Left renal pelvis (tissue), 4 donors: ENCODE measurements at places on chromosomes 13 and 19. TPM values are rescaled to one million over a fixed set of nuclear protein-coding genes. Genes with fewer than 3 reads are reported as not detected.

DNA sequence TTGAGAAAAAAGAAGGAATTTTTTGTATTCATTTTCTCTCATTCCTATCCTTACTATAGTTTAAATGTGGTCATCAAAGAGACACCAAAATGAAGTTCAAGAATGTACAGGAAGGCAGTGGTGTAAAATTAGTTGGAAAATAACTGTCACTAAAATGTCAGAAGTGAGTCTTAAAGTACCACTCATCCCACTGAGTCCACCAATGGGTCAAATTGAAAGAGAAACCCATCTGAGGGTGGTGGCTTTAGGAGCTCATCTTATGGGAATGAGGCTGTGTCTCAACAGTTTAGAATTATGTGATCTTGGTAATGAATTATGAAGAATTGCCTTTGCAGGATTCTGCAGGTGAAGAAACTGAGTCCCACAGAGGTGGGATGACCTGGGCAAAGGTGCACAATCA is 403.5 kb downstream of the FGF9 start:
- no peak for DNase-seq

DNA sequence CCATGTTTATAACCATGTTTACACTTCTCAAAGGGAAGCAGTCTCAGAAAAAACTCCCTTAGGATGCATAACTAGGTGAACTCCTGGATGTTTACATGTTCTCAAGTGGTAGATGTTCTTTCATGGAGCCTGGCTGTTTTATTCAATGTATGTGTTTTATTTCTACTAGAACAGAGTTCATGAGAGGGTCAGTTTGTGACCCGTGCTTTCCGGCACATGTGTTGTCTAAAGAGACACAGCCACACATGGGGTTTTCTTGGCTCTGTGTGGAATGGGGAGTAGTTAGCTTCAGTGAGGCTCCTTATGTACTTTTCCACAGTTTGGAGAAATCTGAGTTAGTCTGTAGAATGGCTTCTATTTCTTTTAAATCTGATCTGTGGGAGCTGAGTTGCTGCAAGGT is 60.9 kb downstream of the ATP8A2 start:
- DNase-seq: peak; percentile 44

GRCh38 chr13:48783181-48783630 is 129.5 kb downstream of the CYSLTR2 start:
- DNase-seq: no peak

- DNase-seq: no peak
Observed at GRCh38 chr13:70703755-70704154, 595.5 kb upstream of the KLHL1 start.

GRCh38 chr13:114076329-114077090 is 55.9 kb downstream of the RASA3 start:
- no peak for DNase-seq

DNA sequence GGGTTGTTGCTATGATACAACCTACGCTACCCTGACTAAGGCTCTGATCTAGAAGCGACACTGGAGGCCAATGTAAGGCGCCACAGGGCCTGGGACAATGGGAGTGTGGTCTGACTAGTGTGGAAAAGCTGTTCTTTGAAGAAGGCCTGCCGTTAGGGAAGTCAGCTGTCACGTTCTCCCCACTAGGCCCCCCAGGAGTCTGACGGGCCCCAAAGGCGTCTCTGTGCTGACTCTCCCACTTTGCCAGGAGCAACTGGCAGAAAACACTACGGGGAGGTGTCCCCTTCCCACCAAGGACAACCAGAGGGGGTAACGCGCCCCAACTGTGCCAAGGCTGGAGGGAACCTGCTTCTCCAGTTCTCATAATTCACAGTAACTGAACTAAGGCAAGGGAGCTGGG is 25.3 kb upstream of the EIF3G start:
- no peak for DNase-seq

SOX1 gene
- polyA plus RNA-seq: not detected

GRCh38 chr19:33528404-33528803 is 6.8 kb upstream of the PEPD start:
- no peak for DNase-seq

GRCh38 chr13:20495087-20496023 is 30.3 kb downstream of the CRYL1 start:
- DNase-seq: no peak

GPR12 gene
- polyA plus RNA-seq: 0.11 TPM

KPNA3 gene
- polyA plus RNA-seq: 41.8 TPM

GRCh38 chr13:26680572-26680971 is 80.0 kb downstream of the GPR12 start:
- no peak for DNase-seq

ICAM5 gene
- polyA plus RNA-seq: 0.23 TPM

C5AR2 gene
- 0.64 TPM for polyA plus RNA-seq

OVOL3 gene
- polyA plus RNA-seq: not detected

GRCh38 chr13:93235258-93236015 is 8.8 kb downstream of the GPC6 start:
- DNase-seq: no peak

ZNF320 gene
- polyA plus RNA-seq: 19.4 TPM

DNA sequence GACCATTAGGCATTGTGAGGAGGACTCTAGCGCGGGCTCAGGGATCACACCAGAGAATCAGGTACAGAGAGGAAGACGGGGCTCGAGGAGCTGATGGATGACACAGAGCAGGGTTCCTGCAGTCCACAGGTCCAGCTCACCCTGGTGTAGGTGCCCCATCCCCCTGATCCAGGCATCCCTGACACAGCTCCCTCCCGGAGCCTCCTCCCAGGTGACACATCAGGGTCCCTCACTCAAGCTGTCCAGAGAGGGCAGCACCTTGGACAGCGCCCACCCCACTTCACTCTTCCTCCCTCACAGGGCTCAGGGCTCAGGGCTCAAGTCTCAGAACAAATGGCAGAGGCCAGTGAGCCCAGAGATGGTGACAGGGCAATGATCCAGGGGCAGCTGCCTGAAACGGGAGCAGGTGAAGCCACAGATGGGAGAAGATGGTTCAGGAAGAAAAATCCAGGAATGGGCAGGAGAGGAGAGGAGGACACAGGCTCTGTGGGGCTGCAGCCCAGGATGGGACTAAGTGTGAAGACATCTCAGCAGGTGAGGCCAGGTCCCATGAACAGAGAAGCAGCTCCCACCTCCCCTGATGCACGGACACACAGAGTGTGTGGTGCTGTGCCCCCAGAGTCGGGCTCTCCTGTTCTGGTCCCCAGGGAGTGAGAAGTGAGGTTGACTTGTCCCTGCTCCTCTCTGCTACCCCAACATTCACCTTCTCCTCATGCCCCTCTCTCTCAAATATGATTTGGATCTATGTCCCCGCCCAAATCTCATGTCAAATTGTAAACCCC is 2.8 kb upstream of the CEACAM5 start:
- DNase-seq: peak; percentile 10

DNA sequence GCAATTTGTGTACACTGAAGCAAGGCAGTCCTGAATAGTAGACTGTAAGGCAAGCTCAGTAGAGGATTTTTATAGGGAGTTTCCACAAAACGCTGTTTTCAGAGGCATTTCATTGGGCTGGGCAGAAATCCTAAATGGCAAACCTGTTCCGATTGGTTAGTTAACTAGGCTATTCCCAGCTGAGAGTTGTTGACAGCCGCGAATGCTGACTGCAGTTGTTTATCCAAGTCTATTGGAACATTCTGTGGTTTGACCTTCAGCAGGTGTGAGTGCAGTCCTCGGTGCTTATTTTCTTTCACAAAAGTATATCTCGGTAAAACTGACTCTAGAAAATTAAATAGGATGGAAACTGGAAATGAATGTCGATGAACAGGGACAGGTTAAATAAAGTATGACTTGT is 45.4 kb downstream of the TPT1 start:
- no peak for DNase-seq

GRCh38 chr19:1183543-1184172 is 9.6 kb upstream of the SBNO2 start:
- no peak for DNase-seq

ZNF121 gene
- 18.5 TPM for polyA plus RNA-seq

CAPN12 gene
- 0.41 TPM for polyA plus RNA-seq

GRCh38 chr13:32409001-32409313 is 19.0 kb downstream of the N4BP2L1 start:
- no peak for DNase-seq

DNA sequence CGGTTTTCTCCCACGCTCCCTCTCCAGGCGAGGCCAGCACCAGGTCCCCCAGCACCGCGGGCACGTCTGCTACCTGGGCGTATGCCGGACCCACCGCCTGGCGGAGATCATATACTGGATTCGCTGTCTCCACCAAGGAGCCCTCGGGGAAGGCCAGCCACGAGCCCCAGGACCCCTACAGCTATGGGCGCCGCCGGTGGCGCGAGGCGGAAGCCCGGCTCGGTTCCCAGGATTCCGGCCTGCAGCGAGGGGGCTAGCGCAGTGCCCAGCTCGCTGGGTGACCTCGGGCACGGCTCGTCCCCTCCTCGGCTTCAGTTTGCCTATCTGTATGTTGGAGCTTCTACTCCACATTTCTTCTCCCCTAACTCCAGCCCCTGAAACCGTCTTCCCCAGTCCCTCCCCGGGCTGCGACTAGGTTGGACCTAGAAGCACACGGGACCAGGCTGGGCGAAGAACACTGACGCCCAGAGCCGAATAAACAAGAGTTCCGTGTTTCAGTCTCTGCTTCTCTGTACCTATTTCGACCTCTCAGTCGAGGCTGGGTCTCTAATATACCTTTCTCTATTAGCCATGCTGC is 749 bp upstream of the CPT1C start:
- DNase-seq: no peak

KASH5 gene
- polyA plus RNA-seq: not detected

DNA sequence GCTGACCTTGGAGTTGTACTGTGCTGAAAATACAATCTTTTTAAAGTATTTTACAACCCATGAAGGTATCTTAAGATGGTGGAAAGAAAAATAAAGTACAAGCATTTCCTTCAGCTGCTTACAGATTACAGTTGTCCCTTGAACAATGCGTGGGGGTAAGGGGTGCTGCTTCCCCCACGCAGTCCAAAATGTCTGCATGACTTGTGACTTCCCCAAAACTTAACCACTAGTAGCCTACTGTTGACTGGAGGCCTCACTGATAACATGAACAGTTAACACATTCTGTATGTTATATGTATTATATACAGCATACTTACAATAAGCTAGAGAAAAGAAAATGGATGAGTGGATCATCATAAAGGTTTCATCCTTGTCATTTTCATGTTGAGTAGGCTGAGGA is 45.3 kb upstream of the ZNF599 start:
- no peak for DNase-seq

- DNase-seq: no peak
Observed at GRCh38 chr13:36519432-36519831, 87.1 kb downstream of the CCNA1 start.

GRCh38 chr19:12783849-12784393 is 7.4 kb upstream of the JUNB start:
- DNase-seq: no peak

DNA sequence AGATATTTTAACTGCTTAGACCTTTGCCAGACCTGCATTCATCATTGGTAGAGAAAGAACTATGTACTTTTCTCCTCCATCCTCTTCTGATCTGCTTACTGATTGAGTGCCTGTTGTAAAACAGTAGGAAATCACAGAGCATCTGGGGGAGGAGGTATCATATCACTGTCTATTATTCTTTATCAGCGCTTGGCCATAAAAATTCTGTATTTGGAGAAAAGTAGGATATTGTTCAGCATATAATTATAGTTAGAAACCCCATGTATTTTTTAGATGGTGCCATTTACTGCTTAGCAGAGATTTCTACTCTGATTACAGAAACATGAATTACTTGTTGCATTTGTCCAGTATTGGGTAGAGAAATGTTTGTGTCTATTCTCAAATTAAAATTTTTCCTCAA is 62.4 kb downstream of the URI1 start:
- DNase-seq: no peak

- DNase-seq: no peak
Observed at GRCh38 chr13:23899555-23899954, 2.3 kb upstream of the C1QTNF9B start.

GRCh38 chr13:62049992-62050391 is 634.3 kb upstream of the PCDH20 start:
- DNase-seq: no peak

DNA sequence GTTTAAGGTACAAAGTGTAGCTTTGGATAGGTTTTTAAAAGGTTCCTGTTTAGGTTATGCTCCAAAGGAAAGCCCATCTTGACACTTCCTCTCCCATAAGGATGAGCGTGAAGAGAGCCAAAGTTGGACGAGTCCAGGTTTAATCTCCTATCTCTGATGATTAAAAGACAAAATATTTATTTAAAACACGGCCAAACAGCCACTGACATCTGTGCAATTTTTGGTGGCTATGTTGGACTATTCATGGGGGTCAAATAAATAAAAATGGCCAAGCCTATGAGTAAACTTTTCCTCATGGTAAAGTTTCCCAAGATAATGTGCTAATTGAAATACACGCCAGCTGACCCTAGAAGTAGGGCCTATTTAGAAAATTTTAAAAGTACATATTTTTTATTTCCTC is 69.0 kb upstream of the DOCK9 start:
- no peak for DNase-seq

- no peak for DNase-seq
Observed at GRCh38 chr13:99601535-99601934, 100.3 kb downstream of the TM9SF2 start.
